ENCODE measurements at places on chromosomes 3 and 15. TPM values are rescaled to one million over a fixed set of nuclear protein-coding genes. Genes with fewer than 3 reads are reported as not detected.

COLQ gene
- 0.29 TPM for total RNA-seq

ESYT3 gene
- total RNA-seq: not detected

TIGIT gene
- not detected for total RNA-seq

MAGEL2 gene
- total RNA-seq: 0.33 TPM

CCRL2 gene
- 5.6 TPM for total RNA-seq

NPAP1 gene
- total RNA-seq: not detected

ISG20 gene
- 4.9 TPM for total RNA-seq

MCF2L2 gene
- total RNA-seq: 1.2 TPM

KCNAB1 gene
- total RNA-seq: 0.33 TPM
